ENCODE measurements at places on chromosomes 13 and 19.

GRCh38 chr19:33278403-33279269 lies 23.7 kb downstream of the CEBPA start:
- DNase-seq, result no peak

DNA sequence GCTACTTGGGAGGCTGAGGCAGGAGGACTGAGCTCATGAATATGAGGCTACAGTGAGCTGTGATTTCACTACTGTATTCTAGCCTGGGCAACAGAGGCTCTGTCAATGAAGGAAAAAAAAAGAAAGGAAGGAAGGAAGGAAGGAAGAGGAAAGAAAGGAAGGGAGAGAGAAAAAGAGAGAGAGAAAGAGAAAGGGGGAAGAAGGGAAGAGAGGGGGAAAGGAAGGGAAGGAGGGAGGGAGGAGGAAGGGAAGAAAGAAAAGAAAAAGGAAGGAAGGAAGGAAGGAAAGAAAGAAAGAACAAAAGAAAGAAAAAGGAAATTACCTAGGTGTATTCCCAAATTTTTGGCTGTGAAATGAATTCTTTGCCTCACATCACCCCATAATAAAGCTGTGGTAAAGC lies 7.2 kb upstream of the RFX2 start:
- DNase-seq, result no peak

DNA sequence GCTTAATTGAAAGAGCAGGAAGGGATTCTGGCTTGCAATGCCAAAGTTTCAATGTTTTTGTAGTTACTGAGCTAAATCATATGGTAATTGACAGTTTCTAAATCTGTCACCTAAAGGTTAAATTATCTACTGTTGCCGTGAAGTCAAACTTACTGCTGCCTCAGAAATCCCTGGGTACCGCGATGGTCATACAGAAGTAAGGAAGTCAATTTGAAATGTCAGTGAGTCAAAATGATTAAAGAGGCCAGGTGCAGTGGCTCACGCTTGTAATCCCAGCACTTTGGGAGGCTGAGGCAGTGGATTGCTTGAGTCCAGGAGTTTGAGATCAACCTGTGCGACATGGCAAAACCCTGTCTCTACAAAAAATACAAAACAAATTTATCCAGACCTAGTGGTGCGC lies 48.8 kb upstream of the TPM4 start:
- DNase-seq, result no peak

DNA sequence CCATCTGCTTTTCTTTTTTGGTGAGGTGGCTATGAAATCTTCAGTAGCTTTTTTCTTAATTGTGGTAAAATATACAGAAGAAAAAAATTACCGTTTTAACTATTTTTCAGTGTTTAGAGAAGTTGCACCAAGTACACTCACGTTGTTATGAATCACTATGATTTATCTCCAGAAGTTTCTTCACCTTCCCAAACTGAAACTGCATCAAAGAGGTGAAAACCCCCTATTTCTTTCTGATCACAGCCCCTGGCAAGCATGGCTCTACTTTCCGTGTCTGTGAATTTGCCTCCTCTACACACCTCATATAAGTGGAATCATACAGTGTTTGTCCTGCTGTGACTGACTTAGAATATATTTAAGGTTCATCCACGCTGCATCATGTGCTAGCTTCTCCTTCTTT lies 15.6 kb upstream of the SIGLEC10 start:
- no peak for DNase-seq

GRCh38 chr19:17888260-17888659 lies 16.5 kb downstream of the SLC5A5 start:
- no peak for DNase-seq

DNA sequence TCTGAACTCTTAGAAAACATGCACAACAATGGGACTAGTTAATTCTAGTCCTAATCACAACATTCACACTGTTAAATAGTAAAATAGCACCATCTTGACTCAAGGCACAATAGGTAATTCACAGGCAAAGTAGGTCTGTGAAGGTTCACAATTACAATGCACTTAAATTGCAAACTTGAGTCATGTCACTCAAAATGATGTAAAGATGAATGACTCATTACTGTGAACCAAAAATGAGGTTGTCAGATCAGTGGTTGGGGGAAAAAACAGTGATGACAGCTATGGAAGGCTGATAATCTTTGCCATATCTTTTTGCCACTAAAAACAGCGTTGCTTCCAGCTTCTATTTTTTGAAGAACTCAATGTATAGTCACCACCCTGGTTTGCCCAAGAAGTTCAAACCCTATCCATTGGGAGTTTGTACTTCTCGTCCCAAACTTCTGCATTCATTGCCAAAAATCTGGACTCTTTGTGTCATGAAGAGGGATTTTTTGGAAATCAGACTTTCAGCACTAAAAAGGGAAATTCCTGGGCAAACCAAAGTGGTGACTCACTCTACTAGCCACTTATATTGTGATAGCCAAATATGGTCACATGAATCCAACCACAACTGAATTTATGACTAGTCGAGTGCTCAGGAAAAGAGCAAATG lies 200.9 kb upstream of the TMTC4 start:
- peak; percentile 14 for DNase-seq

DNA sequence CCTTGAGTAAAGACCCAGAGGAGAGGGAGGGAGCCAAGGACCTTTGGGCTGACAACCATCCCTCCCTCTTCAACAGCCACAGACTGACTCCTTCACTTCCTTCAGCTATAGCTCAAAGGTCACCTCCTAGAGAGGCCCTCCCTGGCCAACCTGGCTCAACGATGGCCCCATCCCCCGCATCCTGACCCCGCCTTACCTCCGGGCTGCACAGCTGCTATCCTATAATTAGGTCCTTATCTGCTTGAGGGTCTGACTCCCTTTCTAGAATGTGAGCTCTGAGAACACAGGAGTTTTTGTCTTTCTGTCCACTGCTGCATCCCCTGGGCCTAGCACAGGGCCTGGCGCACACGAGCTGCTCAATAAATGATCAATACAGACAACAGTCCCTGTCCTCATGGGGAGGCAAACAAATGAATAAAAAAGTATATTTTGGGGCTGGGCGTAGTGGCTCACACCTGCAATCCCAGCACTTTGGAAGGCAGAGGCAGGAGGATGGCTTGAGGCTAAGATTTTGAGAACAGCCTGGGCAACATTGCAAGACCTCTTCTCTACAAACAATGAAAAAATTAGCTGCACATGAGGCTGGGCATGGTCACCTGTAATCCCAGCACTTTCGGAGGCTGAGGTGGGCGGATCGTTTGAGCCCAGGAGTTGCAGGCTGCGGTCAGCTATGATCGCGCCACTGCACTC lies 6.6 kb upstream of the LGALS4 start:
- DNase-seq, result no peak

- DNase-seq, result peak; percentile 40
These were observed 303.6 kb upstream of the ZNF507 start for GRCh38 chr19:32041681-32042292.

GRCh38 chr13:75073786-75074185 lies 408.2 kb downstream of the TBC1D4 start:
- DNase-seq, result no peak

GRCh38 chr13:50098693-50099092 lies 83.4 kb downstream of the KCNRG start:
- no peak for DNase-seq

DNA sequence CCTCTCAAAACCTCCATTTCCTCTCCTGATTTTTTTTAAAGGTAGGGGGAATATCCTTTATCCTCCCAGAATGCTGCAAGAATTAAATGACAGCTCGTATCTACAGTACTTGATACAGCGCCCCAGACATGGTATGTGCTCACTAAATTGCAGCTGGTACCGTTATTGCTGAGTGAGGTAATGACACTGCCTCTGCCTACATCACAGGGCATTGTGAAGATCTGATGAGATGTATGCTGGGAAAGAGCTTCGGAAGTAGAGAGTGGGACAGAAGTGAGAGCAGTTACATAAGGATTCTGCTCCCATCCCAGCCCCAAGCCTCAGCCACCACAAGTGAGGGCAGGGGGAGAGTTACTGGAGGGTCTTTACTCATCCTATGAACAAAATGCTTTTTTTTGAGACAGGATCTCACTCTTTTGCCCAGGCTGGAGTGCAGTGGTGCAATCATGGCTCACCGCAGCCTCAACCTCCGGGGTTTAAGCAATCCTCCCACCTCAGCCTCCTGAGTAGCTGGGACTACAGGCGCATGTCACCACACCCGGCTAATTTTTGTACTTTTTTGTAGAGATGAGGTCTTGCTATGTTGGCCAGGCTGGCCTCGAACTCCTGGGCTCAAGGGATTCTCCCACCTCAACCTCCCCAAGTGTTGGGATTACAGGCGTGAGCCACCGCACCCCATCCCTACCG lies 1.7 kb upstream of the FKRP start:
- no peak for DNase-seq

- DNase-seq, result peak; percentile 81
These were observed 21.6 kb upstream of the NAA16 start for GRCh38 chr13:41289463-41289881.

- no peak for DNase-seq
These were observed 6.8 kb upstream of the LRFN1 start for GRCh38 chr19:39327363-39328045.

- peak; percentile 29 for DNase-seq
These were observed 10.9 kb downstream of the NCR1 start for GRCh38 chr19:54916822-54917221.

- DNase-seq, result no peak
These were observed 1495.0 kb upstream of the PCDH20 start for GRCh38 chr13:62910541-62911060.

DNA sequence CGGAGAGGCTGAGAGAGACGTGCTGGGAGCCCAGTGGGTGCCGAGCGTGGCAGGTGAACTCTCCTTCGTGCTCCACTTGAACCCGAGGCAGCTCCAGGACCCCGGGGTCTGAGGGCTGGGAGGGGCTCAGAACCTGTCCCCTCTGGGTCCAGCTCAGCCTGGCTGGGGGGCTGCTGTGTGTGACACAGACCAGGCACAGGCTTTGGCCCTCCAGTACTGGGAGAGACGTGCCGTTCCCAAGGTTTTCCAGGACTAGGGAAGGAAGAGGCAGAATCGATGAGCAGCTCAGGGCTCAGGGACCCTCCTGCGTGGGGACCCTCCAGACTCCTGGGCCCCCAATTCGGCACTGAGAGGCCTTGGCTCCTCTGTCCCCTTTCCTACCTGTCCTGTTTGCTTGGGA lies 2.3 kb downstream of the SIGLEC10 start:
- DNase-seq, result no peak

DNA sequence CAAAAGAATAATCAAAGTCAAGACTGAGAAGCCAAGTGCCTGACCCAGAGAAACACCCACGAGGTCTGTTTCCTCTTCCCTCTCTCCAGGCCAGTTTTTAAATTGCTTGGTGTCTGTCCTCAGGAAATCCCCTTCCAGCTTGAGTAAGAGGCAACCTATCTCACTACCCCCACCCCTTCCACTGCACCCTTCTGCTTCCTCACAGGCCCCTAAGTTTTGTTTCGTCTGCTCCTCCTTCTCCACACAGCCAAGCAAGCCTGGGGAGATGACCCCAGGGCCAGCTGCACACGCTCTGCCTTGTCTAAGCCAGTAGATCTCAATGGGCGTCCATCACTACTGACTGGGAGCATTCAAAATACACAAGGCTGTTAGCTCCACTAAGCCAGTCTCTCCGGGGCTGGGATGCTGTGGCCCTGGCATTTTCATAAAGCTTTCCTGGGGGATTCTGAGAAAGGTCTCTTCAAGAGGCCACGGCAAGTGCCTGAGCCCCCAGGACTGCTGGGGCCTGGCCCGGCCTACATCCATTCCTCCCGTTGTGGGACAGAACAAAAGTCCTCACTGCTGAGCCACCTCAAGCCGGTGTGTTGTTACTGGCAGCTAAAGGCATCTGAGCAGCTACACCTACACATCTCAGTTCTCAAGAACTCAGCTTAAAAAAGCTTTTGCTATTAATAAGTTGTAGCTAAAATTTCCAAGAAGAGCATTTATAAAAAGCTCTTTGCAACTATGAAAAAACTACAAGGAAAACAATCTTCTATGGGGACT lies 14.9 kb upstream of the IL4I1 start:
- DNase-seq, result peak; percentile 42

DNA sequence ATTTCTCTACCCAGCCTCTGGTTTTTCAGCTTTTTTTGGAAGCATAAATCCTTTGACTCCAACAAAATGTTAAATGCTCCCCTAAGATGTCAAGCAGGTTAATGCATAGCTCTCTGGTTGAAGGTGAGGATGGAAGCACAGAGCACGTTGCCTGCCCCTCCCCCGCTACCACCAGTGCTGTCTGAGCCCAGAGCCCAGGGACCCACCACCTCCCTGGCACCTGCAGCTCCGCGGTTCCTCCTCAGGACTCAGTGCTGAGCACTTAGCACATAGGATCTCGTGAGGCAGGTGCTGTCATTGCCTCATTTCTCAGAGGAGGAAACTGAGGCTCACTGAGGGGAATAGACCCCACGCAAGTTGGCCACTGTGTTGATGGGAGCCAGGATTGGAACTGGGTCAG lies 48.6 kb downstream of the DPF1 start:
- DNase-seq, result no peak

GRCh38 chr19:41529484-41530183 lies 46.3 kb upstream of the CEACAM21 start:
- DNase-seq, result no peak

GRCh38 chr13:84823528-84823927 lies 941.3 kb upstream of the SLITRK1 start:
- DNase-seq, result no peak

DNA sequence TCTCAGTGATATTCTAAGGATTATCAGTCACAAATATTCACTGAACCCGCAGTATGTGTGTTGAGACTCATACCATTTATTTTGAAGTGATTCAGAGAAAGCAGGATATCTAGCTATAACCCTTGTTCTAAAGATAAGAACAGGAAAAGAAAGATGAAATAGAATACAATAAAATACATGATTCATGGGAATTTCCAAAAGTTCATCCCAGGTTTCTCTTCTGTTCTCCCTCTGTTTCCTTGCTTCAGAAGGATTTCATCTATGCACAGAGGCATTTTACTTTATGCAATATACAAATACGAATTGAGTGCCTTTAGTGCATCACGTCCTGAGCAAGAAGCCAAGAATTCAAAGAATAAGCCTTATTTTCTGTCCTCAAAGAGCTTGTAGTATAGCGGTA lies 274.4 kb upstream of the GPC6 start:
- DNase-seq, result no peak

GRCh38 chr19:4414144-4414799 lies 11.8 kb downstream of the CHAF1A start:
- peak; percentile 19 for DNase-seq

- no peak for DNase-seq
These were observed 1.1 kb downstream of the ZNF570 start for GRCh38 chr19:37470216-37470615.

DNA sequence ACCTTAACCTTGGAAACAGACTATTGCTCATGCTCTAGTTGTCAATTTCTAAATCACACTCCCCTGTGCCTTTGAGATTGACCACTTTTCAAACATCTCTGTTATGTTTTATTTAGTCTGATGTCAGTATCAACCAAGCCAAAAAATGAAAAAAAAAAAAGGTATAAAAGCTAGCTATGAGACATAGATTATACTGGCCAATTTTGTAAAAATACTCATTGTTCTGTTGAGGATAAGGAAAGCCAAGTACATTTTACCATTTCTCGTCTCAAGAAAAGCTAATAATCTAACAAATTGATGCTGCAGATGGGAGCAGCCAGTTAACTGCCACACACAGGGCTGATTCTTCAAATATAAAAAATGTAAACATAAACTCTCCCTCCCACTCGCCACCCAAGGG lies 572.6 kb upstream of the KLF12 start:
- no peak for DNase-seq

Measured in NB4 (cell line).